ENCODE measurements at places on chromosomes 7 and 10.

DNA sequence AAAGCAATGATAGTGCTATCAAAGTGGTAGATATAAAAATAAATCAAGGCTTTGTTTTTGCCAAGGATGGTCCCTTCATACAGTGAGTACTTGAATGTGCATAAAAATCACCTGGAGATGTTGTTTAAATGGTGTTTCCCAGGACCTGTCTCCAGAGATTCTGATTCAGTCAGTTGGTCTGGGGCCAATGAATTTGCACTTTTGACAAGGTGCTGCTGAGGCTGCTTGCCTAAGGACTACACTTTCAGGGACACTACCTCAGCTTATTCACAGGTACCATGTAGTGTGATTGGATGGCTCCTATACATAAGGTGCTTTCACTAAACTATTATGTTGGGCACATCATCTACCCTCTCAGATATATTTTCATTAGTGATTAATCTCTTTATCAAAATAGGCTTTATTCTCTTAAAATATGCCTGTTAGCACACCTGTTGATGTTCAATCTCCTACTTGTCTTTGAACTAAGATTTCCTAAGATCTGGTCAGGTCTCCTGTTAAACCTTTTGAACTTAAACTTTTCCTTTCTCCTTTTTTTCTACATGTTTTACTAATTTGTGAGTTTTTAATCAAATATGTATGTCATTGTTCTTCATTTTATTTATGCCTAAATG lies 24.3 kb downstream of the CAPZA2 start:
- no peak for DNase-seq

DNA sequence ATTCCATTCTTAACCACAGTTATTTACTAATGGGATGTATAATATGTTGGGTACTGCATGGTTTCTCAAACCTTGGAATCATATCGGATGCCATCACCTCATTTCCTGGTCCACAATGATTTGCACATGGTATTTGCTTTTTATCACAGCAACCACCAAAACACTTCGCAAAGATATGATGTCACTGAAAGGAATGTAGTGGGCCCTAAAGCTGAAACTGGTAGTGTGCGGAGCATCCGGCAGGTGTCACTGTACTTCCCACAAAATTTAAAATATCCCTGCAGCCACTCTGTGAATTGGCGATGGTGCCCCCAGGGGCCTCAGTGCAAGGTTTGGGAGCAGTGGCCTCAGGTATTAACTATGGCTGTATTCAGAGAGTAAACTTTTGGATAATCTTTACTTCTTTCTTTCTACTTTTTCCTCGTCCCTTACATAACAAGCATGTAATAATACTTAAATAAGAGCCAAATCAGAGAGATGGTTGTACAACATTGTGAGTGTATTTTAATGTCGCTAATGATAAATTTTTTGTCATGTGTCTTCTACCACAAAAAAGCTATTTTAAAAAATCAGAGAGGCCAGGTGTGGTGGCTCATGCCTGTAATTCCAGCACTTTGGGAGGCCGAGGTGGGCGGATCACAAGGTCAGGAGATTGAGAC lies 66.2 kb downstream of the FAM241B start:
- no peak for DNase-seq

- peak; percentile 15 for DNase-seq
These were observed 49.9 kb upstream of the STEAP1B start for GRCh38 chr7:22549667-22550513.

- DNase-seq = no peak
These were observed 23.9 kb downstream of the SLC13A4 start for GRCh38 chr7:135704074-135704473.

- DNase-seq = no peak
These were observed 265.2 kb upstream of the LYZL1 start for GRCh38 chr10:29023678-29024077.

GRCh38 chr7:99557196-99557607 lies 1.2 kb upstream of the ZNF655 start:
- DNase-seq = no peak

GRCh38 chr7:135512135-135512887 lies 2.4 kb upstream of the CNOT4 start:
- no peak for DNase-seq

GRCh38 chr7:81469869-81470723 lies 299.8 kb downstream of the HGF start:
- no peak for DNase-seq

DNA sequence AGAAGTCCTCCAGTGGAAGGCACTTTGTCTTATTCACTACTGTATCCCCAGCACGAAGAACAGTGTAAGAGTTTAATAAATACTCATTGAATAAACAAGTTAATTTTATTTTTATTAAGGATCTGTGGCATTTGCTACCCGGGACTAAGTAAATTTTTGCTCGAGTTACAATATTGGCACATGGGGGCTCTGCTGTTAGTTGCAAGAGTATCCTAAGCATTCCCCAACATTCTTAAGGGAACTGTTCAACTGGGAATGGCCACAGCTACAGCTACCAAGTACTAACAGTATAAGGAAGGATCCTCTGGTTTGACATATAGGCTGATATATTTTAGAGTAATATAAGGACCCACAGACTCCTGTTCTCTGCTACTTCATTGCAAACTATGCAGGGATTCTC lies 8.7 kb upstream of the LRRTM3 start:
- DNase-seq = no peak

DNA sequence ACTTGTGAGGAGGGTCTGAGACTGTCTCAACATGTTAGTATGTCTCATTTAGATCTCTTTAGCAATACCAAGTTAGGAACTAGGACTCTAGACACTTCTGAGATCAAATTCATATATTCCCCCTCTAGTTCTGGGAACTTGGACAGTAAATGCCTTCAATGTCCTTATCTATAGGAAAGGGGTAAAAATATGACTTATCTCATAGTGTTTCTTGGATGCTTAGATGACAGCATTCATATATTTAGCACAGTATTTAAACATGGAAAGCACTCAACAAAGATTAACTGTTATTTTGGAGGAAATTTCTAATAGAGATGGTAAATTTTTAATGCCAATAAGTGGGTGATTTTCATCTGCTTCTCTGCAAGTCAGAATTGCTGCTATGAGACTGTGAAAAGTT lies 154.6 kb downstream of the CTNNA3 start:
- no peak for DNase-seq

DNA sequence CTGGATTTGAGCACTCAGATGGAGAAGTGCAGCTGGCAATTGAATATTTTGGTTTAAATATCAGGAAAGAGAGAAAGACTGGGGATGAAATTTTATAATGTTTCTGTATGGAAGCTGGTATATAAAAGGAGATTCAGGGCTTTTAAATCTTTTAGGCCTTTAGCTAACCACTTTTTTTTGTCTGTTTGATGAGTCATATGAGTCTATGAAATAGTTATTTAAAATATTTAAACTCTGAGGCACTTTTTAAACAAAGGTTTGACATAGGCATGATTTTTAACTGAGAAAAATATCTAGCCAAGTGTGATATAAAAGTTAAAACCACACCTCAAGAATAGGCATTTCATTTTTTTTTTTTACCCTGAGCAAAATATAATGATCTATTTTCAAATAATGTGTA lies 944.3 kb downstream of the GATA3 start:
- DNase-seq = no peak

GRCh38 chr10:129442866-129443265 lies 24.2 kb upstream of the MGMT start:
- DNase-seq = no peak

- DNase-seq = no peak
These were observed 30.5 kb downstream of the PLXNA4 start for GRCh38 chr7:132545756-132546155.

DNA sequence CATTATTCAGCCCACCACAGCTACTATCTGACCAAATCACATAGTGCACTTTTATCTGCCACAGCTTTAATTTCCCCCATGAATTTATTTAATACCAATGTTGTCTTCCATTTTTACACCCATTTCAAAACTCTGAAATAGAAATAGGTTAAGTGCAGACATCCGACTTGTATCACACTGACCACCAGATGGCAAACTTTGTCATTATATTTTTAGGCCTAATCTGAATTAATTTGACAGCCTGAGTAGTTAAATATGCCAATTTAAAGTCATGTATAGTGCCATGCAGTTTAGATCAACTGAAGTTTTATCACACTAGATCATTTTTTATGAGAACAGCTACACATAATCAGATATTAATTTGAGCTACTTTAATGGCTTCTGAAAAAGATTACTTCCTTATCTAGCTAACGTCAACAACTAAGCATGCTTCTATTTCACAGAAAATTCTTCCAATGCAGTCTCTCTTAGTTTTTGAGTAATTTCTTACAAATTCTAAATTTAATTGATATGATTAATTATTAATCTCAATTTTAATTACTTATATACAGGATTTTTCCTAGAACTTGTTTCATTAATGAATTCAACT lies 566.4 kb downstream of the GFRA1 start:
- no peak for DNase-seq
